ENCODE measurements at places on chromosomes 5 and 9.

DNA sequence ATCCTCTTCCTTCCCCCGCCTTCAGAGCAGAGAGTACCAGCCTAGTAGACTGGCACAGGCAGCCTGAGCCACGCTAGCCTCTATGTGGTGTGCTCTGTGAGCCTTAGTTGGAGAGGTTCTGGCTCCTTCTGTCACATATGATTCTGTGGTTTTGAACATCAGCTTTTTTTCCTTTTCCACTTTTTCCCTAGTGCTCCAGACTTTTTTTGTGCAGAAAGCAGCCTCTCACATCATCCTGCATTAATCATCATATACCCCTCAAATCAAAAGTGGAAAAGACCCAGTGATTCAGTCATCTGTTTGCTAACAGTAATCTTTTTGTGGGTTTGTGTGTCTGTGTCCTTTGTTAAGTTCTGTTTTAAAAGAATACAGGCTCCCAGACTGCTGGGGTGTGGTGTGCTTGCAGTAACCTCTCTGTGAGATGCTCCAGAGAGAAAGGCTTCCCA, 663.9 kb upstream of the RGMB start:
- DNase-seq, result no peak

DNA sequence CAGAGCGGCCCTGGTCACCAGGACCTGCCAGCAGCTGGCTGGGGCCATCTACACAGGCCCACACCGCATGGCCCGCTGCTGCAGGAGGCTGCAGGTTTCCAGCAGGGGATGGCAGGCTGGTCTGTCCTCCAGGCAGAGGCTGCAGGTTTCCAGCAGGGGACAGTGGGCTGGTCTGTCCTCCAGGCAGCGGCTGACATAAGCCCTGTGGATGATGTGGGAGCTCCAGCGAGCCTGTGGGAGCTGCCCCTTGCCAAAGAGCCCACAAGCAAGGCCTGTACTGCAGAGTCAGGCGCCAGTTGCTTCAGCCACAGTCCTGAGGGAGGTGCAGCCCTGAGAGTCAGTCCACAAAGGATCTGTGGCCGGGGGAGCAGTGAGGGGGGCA, 18.5 kb downstream of the TPPP start:
- no peak for DNase-seq

DNA sequence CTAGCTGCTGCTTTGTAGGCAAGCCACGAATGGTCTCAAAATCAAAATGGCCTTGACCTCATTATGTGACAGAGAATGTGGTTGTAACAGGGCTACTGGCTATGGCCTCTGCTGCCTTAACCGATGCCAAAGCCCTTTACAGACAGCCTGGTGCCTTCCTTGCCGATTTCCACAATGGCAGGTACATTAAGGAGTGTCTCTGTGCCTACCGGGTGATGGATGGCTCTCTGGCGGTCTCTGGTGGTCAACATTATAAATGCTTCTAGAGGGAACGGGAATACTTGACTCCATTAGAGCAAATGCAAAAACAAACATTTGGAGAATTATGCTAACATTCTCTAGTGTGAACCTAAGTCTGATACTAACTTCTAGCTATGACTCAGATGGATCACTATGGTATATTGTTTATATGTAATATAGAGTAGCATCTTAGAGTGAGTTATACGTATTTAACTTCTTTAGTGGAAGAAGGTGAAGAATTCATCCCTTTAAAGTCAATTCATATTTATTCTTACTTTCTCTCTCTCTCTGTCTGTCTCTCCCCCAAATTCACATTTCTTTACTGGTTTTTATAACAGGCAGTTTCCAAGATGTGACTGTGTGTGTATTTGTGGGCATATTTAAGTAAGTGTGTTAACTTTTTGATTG, 52.5 kb downstream of the RPS23 start:
- peak; percentile 74 for DNase-seq

DNA sequence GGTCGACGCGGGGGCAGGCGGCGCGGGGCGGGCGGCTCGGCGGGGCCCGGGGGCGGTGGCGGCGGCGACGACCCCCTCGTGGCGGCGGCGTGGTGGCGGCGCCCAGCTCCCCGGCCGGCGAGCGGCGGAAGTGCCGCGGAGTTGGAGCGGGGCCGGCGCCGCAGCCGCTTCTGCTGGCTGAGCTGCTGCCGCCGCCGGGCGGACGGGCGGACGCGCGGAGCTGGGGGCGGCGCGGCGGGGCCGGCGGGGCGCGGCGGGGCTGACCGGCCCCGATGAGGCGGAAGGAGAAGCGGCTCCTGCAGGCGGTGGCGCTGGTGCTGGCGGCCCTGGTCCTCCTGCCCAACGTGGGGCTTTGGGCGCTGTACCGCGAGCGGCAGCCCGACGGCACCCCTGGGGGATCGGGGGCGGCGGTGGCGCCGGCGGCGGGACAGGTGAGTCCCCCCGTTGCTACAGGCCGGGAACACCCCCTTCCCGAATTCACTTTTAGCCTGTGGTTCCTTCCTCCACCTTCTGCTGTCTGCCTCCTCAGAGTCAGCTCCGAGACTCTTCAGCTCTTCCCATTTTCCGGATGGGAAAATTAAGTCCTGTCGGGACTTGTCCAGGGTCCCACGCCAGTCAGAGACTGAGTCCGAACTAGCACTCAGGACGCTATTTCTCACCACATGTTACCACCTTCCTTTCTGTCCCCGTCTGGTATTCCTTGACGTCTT, at the start of gene GALNT10:
GALNT10 (plus strand) TSS at position 139 of the 710 bp plus-strand sequence; CDS start at position 273, 134 bp downstream.
- DNase-seq, result peak; percentile 59

- DNase-seq, result peak; percentile 78
Observed at GRCh38 chr5:133938039-133938821, 30.2 kb downstream of the C5orf15 start.

GRCh38 chr5:171120986-171121622, 187.9 kb upstream of the TLX3 start:
- DNase-seq, result no peak

DNA sequence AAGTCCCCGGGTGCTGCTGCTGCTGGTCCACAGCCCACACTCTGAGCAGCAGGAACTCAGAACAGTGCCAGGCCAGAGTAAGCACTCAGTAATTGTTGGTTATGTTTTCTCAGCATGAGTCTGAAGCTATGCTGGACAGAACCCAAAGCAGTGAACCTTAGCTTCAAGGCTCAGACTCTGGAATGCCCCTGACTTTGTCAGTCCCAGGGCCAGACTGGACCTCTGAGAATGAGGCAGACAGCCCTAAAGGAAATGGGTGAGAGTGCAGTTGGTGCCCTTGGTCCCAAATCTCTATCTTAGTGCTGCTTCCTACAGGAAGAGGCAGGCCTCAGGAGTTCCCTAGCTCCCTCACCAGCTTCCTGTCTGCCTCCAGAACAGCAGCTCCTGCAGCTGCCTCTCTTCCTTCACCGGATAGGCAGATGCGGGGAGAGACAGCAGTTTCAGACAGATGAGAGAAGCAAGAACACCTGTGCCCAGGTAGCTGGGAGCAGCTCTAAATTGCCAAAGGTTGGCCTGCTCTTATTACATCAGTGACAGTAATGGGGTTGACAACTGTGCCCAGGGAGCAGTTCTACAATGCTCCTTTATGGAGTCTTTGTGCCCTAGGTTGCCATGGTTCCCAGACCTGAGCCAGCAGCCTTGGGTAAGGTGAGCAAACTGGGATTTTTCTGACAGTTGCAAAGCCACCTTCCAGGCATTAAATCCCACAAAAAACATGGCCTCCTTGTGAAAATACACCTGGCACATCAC, 82.2 kb upstream of the CXCL14 start:
- DNase-seq, result no peak

DNA sequence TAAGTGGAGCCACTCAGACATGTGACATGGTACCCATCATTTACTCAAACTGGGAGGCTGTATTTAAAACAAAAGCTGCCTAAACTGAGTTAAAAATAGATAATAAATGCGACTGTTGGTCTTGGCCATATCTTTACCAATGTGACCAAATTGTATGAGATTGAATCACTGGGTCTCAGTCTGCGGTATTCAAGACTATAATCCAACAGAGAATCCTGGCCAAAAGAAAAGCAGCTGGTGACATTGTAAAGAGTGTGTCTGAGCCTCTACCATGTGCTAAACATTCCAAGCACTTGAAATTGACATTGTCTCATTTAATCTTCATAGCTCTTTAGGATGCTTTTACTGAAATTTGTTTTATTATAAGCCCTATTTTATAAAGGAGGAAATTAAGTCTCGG, 282.6 kb downstream of the ZNF608 start:
- DNase-seq, result no peak

GRCh38 chr9:133610845-133611244, 1.7 kb upstream of the FAM163B start:
- no peak for DNase-seq

- DNase-seq, result no peak
Observed at GRCh38 chr5:147601652-147602051, 91.8 kb upstream of the DPYSL3 start.

DNA sequence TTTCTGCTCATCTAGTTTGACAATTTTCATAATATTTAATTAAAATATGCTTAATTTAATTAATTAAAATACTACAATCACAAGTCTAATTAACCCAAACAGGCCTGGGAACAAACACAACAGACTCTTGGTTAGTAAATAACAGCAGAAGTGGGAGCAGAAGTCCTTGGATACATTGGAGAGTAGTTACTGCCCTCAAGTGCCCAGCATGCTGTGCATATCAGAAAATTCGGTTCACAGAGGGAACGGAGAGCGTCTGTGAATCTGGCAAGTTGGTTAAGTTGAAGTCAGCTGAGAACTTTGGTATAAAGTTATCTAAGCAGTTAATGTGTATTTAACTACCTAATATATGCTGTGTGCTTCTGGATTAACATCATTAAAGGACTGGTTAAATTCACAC, 87.0 kb upstream of the ATG10 start:
- no peak for DNase-seq

GRCh38 chr5:179123491-179124272, 63.5 kb downstream of the ZNF354C start:
- no peak for DNase-seq

DNA sequence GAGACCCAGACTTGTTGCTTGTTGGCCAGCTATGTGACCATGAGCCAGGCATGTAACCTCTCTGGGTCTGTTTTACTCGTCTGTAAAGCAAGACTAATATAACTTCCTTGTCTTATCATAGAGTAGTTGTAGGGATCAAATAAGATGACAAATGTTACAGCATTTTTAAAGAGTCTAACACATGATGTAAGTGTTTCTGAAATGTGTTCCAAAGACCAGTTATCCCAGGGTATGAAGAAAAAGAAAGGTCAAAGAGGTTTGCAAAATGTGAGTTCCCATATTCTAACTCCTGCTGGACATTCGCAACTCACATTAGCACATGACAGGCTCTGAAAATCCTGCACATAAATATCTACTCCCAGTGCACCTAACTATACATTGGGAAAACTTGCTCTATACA, 28.5 kb upstream of the MATR3 start:
- no peak for DNase-seq

GRCh38 chr5:125969814-125970171, 453.4 kb upstream of the GRAMD2B start:
- DNase-seq, result no peak

- peak; percentile 44 for DNase-seq
Observed at GRCh38 chr5:138138949-138139780, at the start of gene NME5. TSS of gene NME5 (minus strand) at chr5:138139428. CDS start at chr5:138138780, 648 bp downstream.

GRCh38 chr9:106312906-106313305, 550.1 kb upstream of the ZNF462 start:
- no peak for DNase-seq

GRCh38 chr5:2756211-2757152, 5.0 kb upstream of the IRX2 start:
- no peak for DNase-seq

GRCh38 chr5:158676642-158677469, 422.9 kb downstream of the EBF1 start:
- DNase-seq, result no peak

DNA sequence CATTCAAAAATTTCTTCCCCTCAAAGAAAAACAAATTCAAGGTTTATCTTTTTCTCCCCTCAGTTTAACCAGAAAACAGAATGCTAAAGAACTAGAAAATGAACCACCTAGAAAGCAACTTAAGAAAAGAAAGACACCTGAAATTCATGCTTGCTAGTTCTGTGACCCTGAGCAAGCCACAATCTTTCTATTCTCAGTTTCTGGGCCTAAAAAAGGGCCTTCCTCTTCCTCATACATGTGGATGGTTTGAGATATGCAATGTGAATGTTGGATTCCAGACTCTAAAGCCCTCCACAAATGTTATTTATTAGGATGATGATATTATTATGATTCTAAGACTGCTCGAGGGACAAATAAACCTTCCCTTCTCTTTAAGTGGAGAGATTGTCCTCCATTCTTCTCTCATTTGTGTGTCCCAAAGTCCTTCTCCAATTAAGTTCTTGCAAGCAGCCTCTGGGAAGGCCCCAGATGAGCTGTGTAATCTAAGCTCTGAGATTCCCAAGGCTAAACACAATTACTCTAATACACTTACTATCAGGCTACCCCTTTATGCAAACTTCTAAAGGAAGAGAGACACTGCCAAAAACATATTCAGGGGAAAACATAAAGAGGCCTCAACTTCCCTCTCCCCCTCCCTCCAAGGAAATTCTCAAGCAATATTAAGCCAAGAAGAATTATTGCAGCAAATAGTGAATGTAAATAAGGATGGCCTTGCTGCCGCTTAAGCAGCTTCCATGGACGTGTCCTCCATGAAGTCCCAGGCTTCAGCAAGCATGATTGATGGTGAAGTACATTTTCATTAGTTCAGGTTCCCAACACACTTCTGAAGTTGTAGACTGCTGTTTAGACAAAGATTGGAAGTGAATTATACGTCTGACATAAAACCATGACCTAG, 80.2 kb downstream of the PRKACG start:
- no peak for DNase-seq

- no peak for DNase-seq
Observed at GRCh38 chr5:14365831-14366430, 215.7 kb upstream of the OTULINL start.

GRCh38 chr5:175479125-175479881, 943 bp downstream of the SFXN1 start:
- DNase-seq, result peak; percentile 23

- peak; percentile 42 for DNase-seq
Observed at GRCh38 chr5:69105996-69106906, 12.4 kb downstream of the SLC30A5 start.

- DNase-seq, result no peak
Observed at GRCh38 chr9:5013374-5013773, 28.3 kb downstream of the JAK2 start.

- peak; percentile 46 for DNase-seq
Observed at GRCh38 chr9:121895818-121896544, 197.1 kb downstream of the TTLL11 start.

GRCh38 chr9:115649991-115650472, 503.6 kb upstream of the PAPPA start:
- DNase-seq, result no peak

DNA sequence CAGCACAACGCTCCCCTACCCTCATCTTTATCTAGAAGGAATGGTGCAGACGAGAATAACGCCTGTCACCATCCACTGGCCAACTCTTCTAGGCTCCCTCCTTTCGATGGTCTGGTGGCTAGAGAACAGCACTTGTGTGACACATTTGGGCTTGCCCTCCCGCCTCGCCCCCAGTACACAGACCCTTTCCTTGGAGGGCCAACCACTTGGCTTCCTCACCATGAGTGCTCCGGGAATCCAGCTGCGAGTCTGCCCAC, 1.4 kb downstream of the GNAQ start:
- DNase-seq, result peak; percentile 76

- DNase-seq, result no peak
Observed at GRCh38 chr5:42836070-42836769, 24.5 kb upstream of the SELENOP start.

GRCh38 chr5:138440159-138441073, 1.6 kb downstream of the REEP2 start:
- DNase-seq, result no peak
